Activated CD8-positive, alpha-beta T cell treated with anti-CD3 and anti-CD28 coated beads for 36 hours (primary cell): ENCODE measurements at places on chromosomes 4 and X.

DNA sequence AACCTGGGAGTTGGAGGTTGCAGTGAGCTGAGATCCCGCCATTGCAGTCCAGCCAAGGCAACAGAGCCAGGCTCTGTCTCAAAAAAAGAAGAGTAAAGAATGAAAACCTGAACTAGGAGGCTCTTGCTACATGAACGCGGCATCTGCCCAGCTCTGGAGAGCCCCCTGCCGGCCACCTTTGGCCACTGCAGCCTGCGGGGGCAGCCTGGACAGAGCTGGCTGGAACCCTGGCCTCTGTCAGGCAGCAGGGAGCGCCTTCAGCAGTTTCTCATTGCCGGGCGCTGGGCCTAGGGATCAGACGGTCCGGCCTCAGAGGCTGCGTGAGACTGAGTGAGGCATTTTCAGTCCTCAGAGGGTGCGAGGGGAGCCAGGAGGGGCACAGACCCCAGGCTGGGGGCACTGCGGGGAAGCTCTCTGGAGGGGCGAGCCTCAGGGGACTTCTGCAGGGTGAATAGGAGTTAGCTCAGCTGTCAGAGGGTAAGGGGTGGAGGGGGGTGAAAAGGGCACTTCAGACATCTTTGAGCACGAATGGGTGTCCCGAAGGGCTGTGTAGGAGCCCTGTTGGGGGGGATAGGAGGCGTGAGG is 17.5 kb downstream of the DOK7 start:
- peak; percentile 83 for DNase-seq

GRCh38 chr4:165335163-165335703 is 7.8 kb downstream of the MSMO1 start:
- DNase-seq: no peak

GRCh38 chrX:118884552-118885138 is 61.0 kb downstream of the ZCCHC12 start:
- no peak for DNase-seq

DNA sequence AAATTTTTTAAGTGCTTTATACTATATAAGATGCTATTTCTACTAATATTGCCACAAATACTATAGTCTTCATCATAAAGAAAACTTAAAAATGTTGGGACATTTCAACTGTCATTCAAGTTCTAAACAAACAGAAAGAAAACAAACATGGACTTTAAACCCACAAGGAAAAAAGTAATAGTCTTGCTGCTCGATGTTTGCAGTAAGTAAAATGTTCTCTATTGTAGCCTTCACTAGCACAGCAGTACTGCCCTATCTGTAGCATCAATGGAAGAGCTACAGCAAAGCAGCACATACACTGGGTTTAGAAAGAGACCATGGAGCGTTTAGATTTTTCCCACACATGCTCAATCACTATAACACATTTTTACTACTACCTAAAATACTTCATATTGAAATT is 146.8 kb downstream of the KLHL13 start:
- DNase-seq: no peak

DNA sequence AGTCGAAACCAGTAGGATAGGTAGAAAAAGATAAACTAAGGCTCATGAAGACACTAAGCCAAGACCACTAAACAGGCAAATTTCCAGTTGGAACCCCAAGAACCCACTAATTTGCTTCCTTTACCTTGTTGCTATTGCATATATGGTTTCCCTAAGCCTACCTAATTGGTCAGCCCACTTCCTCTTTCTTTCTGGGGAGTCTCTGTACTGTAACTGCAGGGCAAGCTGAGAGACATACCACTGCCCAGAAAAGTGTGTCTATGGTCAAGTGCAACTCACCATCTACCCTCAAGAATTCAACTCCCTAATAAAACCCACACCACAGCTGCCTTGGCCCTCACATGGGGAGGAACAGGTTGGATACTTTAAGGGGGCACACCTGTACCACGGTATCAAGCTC is 28.6 kb downstream of the IDS start:
- DNase-seq: no peak

- no peak for DNase-seq
Measured at GRCh38 chrX:139834879-139835278, 98.0 kb downstream of the ATP11C start.
